ENCODE measurements at places on chromosomes 4 and X.

- H3K4me3 ChIP-seq: no peak overlapping the region
- H3K27me3 ChIP-seq: no peaks in the 10 kb centered on the region
- DNase-seq: no peak
- no peak overlapping the region for H3K27ac ChIP-seq
Observed at GRCh38 chr4:47741200-47741599, 96.7 kb downstream of the CORIN start.

GRCh38 chrX:110442635-110443034 lies 84.0 kb downstream of the RTL9 start:
- H3K27ac ChIP-seq: no peak overlapping the region
- DNase-seq: no peak
- H3K4me1 ChIP-seq: no peaks in the 10 kb centered on the region
- H3K4me3 ChIP-seq: no peak overlapping the region
- no peaks in the 10 kb centered on the region for H3K36me3 ChIP-seq

DNA sequence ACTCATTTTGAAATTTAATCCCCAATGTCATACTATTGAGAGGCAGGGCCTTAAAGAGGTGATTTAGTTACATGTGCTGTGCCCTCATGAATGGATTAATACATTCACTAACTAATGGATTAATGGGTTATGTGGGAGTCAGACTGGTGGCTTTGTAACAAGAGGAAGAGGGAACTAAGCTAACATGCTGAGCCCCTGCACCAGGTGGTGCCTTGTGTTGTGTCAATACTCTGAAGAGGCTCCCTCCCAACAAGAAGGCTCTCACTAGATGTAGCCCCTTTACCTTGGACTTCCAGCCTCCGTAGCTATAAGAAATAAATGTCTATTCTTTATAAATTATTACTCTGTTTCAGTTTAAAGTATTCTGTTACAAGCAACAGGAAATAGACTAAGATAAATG lies 411.9 kb upstream of the EMCN start:
- H3K36me3 ChIP-seq: no peaks in the 10 kb centered on the region
- H3K27me3 ChIP-seq: no peaks in the 10 kb centered on the region
- no peak overlapping the region for H3K4me3 ChIP-seq

GRCh38 chrX:33415459-33415858 lies 204.1 kb upstream of the DMD start:
- DNase-seq: no peak
- no peaks in the 10 kb centered on the region for H3K4me1 ChIP-seq
- no peak overlapping the region for H3K27ac ChIP-seq
- H3K4me3 ChIP-seq: no peak overlapping the region

DNA sequence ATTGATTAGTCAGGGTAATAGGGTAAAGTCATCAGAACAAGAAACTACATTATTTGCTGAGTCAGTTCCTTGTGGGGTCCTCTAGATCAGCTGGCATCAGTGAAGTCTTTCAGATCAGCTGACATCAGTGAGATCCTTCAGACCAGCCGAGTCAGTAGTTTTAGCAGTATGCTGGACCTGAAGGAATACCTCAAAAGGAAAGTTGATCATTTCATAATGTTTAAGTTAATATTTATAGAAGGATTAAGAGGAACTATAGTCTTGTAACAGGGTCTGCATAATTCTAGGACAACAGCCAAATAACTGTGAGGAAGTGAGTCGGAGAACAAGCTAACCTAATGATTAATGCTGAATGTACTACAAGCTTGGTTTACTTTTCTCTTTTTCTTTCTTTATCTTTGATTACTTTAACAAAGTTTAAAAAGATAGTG lies 958 bp upstream of the UGT2B7 start:
- no peaks in the 10 kb centered on the region for H3K4me1 ChIP-seq
- no peak overlapping the region for H3K27ac ChIP-seq
- no peak overlapping the region for H3K4me3 ChIP-seq
- no peaks in the 10 kb centered on the region for H3K27me3 ChIP-seq
- no peaks in the 10 kb centered on the region for H3K36me3 ChIP-seq

DNA sequence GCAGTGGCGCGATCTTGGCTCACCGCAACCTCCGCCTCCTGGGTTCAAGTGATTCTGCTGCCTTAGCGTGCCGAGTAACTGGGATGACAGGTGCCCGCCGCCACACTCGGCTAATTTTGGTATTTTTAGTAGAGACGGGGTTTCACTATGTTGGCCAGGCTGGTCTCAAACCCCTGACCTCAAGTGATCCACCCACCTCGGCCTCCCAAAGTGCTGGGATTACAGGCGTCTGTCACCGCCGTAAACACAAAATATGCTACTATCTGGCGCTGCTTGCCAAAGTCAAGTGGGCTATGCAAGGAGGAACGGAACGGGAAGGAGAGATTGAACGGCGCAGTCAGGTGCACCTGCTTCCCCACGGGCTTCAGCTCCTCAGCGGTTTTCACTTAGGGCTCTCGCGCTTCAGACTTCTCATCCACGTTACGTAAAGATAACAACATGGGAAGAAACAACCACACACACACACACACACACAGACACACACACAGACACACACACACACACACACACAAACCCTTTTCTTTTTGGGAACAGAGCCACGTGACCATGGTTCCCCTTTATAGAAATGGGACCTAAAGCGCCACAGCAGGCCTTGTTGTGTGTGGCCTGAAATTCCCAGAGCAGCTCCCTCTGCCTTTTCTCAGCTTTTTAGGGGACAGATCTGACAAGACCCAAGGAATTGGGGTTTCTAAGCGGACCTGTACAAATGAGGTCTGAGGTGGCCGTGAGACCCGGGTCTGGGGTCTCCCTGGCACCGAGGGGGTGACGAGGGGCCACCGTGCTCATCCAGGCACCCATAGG lies 1.5 kb downstream of the P2RY8 start:
- no peaks in the 10 kb centered on the region for H3K27me3 ChIP-seq
- DNase-seq: no peak
- no peaks in the 10 kb centered on the region for H3K36me3 ChIP-seq
- H3K4me3 ChIP-seq: no peak overlapping the region
- no peak overlapping the region for H3K27ac ChIP-seq

Measured in iPS DF 6.9 (cell line).